ENCODE measurements at places on chromosomes 5 and 9. TPM values are rescaled to one million over a fixed set of nuclear protein-coding genes. Genes with fewer than 3 reads are reported as not detected.
A peak's percentile ranks its signal among the peaks of the same experiment; 100 is the strongest.

The FCN2 gene
- total RNA-seq, result 2.0 TPM

The MRPS27 gene
- 71.3 TPM for total RNA-seq

The SOX30 gene
- total RNA-seq, result 0.16 TPM

The TRAPPC13 gene
- 17.4 TPM for total RNA-seq

The IFNA2 gene
- not detected for total RNA-seq

GRCh38 chr5:95960667-95961616 is 709 bp downstream of the ELL2 start:
- no peaks in the 10 kb centered on the region for H3K27me3 ChIP-seq
- peak overlapping the region; percentile 79 for H3K4me3 ChIP-seq
- peak overlapping the region; percentile 99 for H3K27ac ChIP-seq
- no peaks in the 10 kb centered on the region for H3K36me3 ChIP-seq
- peak; percentile 82 for DNase-seq

DNA sequence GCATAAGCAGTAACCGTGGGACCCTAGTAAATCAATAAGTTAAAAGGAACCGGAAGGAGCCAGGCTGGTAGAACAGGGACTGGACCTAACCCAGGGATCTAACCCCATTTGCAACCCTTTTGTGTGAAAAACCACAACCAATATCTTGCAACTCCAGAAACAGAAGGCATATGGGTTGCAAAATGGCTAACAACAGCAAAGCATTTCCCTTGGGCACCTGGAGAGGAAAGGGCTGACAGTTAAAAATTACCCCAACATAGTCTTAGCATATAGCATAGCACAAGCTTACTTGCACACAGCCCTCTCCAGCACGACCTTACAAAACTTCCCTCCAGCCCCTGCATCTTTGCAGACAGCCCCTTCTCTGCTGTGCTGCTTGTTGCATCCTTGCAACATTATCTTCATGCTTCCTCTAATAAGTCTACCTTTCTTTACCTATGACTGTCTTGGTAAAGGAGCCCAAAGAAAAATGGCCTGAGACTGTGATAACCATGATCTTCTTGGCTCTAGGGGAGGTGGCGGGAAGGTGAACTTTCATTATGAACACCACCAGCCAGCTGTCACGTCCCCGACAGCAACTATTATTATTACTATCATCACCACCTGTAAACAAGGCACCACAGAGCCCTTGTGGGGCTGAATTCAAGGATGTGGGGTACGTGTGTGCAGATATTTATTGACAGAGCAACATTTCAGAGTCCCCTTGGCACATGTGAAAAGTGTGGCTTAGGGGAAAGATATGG is 49.8 kb downstream of the PRRC1 start:
- H3K36me3 ChIP-seq, result no peaks in the 10 kb centered on the region
- no peak overlapping the region for H3K27ac ChIP-seq
- no peak for DNase-seq
- H3K4me1 ChIP-seq, result no peaks in the 10 kb centered on the region

DNA sequence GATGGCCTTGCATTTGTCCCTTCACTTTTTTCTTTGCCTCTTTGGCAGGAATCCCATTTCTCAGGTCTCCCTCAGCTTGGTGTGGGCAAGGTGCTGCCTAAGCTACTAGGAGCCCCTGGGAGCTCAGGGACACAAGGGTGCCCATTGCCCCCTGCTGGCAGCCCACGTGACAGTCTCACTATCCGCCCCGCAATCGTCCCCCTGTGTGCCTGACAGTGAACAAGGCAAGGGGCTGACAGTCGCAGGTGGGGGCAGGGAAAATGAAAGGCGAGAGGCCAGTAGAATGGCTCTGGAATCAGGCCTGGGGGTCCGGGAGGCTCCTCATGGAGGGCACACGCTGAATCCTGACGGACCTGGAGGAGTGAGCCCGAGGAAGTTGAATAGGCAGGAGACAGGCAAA is 2.0 kb upstream of the PCDH12 start:
- H3K36me3 ChIP-seq, result no peaks in the 10 kb centered on the region
- H3K27me3 ChIP-seq, result no peaks in the 10 kb centered on the region

DNA sequence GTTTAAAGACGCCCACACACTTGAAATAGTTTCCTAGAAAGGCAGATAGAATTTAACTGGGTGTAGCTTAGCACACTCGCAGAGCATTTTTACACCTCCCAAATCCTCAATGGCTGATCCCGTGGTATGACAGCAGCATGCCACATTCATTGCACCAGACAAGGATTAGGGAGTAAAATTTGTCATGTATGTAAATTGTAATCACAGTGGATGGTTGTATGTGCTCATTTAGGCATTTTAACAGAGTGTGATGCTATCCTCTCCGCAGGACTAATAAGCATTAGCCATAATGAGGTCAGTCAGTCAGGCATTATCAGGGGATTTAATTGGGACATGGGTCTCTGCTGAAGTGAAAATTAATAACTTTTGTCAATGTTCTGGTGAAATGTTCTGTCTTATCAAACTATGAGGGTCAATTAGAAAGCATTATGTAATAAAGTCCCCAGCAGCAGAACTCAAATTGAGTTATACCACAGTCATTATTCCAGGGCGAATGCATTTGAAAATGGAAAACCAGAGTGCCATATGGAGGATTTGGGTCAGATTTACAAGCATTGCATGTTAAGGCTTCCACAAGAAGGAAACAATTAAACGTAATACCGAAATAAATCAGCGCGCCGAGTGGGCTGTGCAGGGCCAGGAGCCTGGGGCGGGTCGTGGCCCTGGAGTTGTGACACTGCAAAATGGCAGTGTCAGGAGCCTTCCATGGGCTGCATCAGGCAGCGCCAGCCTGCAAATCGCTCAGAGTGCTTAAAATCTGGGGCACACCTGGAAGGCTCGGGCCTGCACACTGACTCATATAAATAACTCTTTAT is 602.2 kb downstream of the BNC2 start:
- H3K27ac ChIP-seq, result no peak overlapping the region
- H3K4me3 ChIP-seq, result peak overlapping the region; percentile 46
- no peaks in the 10 kb centered on the region for H3K4me1 ChIP-seq
- no peaks in the 10 kb centered on the region for H3K27me3 ChIP-seq
- no peaks in the 10 kb centered on the region for H3K36me3 ChIP-seq
- no peak for DNase-seq

GRCh38 chr5:80055491-80056170 is 20.5 kb downstream of the THBS4 start:
- H3K27me3 ChIP-seq, result no peaks in the 10 kb centered on the region
- H3K27ac ChIP-seq, result no peak overlapping the region
- no peaks in the 10 kb centered on the region for H3K4me1 ChIP-seq

DNA sequence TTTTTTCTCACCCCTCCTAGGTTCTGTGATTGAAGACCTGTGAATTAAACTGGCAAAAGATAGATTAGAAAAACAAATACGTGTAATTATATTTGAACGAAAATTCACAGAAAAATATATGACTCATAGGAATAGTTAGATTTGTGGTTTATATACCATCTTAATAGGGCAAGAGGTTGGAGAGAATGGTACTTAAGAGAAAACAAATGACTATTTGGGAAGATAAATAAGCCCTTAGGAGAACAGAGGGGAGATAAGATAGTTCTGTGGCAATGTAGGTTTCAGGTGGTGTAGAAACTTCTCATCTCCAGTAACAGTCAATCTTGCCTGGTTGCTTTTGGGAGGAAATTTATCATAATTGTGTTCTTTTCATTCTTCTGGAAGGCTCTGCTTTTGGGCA is 122.0 kb downstream of the PRDM9 start:
- no peak overlapping the region for H3K27ac ChIP-seq
- no peaks in the 10 kb centered on the region for H3K36me3 ChIP-seq
- H3K4me1 ChIP-seq, result no peaks in the 10 kb centered on the region
- H3K27me3 ChIP-seq, result no peaks in the 10 kb centered on the region
- DNase-seq, result no peak

DNA sequence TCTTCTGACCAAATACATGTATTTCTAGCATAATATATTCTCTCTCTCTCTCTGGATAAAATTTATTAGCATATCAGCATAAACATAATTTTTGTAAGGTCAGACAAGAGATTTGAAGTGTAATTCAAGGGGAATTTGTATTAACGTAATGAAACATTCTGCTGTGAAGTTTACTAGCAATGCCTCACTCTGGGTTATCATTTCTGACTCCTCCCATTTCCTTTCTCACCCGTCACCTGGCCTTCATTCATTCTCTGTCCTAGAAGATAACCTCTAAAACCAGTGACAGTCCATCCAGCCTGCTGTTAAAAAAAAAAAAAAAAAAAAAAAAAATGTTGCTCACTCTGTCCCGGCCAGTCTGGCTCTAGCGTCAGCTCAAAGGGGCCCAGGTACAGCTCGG is 27.1 kb downstream of the GRAMD2B start:
- H3K4me1 ChIP-seq, result peaks cover 9% of the 10 kb centered on the region
- H3K4me3 ChIP-seq, result peak overlapping the region; percentile 12
- DNase-seq, result no peak
- peak overlapping the region; percentile 86 for H3K27ac ChIP-seq
- H3K36me3 ChIP-seq, result no peaks in the 10 kb centered on the region
- no peaks in the 10 kb centered on the region for H3K27me3 ChIP-seq

DNA sequence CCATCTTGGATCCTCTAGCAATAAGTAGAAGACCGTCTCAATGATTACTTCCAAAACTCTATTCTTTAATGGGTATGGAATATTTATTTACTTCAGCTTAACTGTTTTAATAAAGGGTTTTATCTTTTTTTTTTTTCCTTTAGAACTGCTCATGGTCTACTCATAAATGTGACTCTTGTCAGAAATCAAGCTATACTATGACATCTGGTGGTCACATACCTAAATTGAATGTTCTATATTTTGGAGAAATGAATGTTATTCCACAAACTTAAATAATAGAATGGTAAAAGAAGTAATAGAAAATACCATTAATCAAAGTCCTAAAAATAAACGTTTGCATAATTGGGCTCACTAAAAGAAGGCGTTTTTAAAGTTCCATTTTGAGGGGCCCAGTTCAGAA is 131.2 kb upstream of the PLCXD3 start:
- H3K27ac ChIP-seq, result no peak overlapping the region
- no peaks in the 10 kb centered on the region for H3K4me1 ChIP-seq
- no peak overlapping the region for H3K4me3 ChIP-seq

- no peak overlapping the region for H3K4me3 ChIP-seq
- H3K27ac ChIP-seq, result no peak overlapping the region
- DNase-seq, result no peak
- H3K4me1 ChIP-seq, result no peaks in the 10 kb centered on the region
- H3K36me3 ChIP-seq, result no peaks in the 10 kb centered on the region
- no peaks in the 10 kb centered on the region for H3K27me3 ChIP-seq
Observed at GRCh38 chr5:78269088-78269703, 25.3 kb downstream of the AP3B1 start.

- DNase-seq, result no peak
- H3K27ac ChIP-seq, result no peak overlapping the region
- no peaks in the 10 kb centered on the region for H3K36me3 ChIP-seq
- H3K4me1 ChIP-seq, result no peaks in the 10 kb centered on the region
- H3K4me3 ChIP-seq, result no peak overlapping the region
Observed at GRCh38 chr5:120538644-120539043, 74.5 kb downstream of the PRR16 start.

DNA sequence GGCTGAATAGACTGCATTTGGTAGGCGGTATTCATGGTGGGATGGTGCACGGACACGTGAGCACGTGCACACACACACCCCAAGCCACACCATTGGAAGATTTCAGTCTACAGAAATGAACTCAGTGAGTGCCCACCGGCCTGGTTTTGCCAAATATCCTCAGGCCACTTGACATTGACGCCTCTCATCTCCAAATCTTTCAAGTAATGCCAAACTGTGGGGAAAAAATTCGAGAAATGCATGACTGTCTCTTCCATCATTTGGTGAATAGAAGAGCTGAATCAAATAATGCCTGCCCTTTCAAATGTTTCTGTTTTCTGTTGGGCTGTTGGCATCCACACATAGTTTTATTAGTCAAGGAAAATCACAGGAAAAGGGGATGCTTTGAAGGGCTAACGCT is 182.3 kb upstream of the EFNA5 start:
- no peaks in the 10 kb centered on the region for H3K4me1 ChIP-seq
- no peak overlapping the region for H3K4me3 ChIP-seq
- H3K27ac ChIP-seq, result no peak overlapping the region
- no peak for DNase-seq
- H3K36me3 ChIP-seq, result no peaks in the 10 kb centered on the region
- H3K27me3 ChIP-seq, result no peaks in the 10 kb centered on the region

DNA sequence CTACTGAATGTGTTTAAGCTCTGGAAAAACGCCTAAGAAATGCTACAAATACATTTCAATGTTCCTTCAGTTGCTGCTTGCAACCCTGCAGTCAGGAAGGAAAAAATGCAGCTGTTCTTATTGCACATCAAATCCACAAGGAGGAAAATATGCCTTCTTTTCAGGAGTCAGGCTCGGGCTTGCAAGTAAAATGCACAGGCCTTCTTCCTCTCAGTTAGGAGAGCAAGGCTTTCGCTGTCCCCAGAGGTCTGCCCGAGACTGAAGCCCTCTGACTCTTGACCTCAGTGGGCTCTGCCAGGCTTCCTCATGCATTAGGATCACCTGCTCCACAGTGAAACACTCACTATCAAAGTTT is 899 bp upstream of the SHC3 start:
- H3K36me3 ChIP-seq, result no peaks in the 10 kb centered on the region
- no peak for DNase-seq
- peaks cover 5% of the 10 kb centered on the region for H3K4me1 ChIP-seq
- peaks cover 16% of the 10 kb centered on the region for H3K27me3 ChIP-seq

- no peaks in the 10 kb centered on the region for H3K36me3 ChIP-seq
- no peaks in the 10 kb centered on the region for H3K4me1 ChIP-seq
- no peak overlapping the region for H3K4me3 ChIP-seq
Observed at GRCh38 chr9:123753016-123753415, 176.9 kb downstream of the DENND1A start.

DNA sequence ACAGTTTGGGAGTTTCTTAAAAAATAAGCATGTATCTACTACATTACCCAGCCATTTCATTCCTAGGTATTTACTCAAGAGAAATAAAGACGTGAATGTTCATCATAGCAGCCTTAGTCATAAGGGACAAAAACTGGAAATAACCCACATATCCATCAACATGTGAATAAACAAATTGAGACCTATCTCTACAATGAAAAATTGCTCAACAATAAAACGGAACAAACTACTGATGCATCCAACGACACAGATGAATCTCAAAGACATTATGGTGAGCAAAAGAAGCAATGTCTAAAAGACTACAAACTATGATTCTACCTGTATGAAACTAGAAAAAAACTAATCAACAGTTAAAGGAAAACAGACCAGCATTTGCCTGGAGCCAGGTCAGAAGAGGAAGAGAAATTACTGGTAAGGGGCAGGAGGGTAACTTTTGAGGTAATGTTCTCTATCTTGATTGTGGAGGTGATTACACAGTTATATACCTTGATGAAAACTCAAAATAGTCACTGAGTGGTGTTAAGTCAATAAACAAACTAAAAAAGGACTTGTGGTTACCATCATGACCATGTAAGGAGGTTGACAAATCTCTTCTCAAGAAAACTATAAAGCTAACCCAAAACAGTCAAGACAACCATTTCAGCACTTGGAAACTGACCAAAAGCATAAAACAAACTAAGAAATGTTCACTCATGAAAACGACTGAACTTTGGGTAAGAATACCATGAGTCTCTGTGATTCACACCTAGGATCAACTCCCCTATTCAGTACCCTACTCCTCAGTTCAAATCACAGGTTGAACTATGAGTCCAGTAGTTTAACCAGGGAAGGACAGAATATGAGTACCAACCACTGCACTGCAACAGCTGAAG is 10.4 kb downstream of the UIMC1 start:
- H3K27me3 ChIP-seq, result no peaks in the 10 kb centered on the region
- no peak overlapping the region for H3K27ac ChIP-seq
- no peak for DNase-seq

GRCh38 chr5:53133020-53133419 is 23.5 kb upstream of the MOCS2 start:
- H3K4me1 ChIP-seq, result no peaks in the 10 kb centered on the region
- no peaks in the 10 kb centered on the region for H3K27me3 ChIP-seq
- H3K36me3 ChIP-seq, result no peaks in the 10 kb centered on the region
